ENCODE measurements at places on chromosomes 7 and 10.

- DNase-seq, result no peak
Observed at GRCh38 chr10:12262278-12262981, 66.4 kb downstream of the CDC123 start.

DNA sequence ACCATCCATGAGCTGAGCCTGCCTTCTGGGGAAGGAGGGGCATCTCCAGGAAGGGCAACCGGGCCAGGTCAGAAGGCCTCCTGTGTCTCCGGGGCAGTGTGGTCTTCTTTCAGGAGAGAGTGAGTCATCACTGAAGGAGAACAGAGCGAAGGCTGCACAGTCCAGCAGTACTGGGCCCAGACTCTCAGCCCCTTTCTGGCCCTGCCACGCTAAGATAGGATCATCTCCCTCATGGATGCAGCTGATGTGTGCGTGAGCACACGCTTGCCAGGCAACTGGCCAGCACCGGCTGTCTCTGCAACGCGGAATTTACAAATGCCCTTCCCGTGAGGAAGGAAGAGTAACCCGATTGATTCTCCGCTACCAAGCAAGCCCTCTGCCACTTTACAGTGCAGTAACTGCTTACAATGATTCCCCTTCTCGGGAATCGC is 328.2 kb downstream of the TNS3 start:
- no peak for DNase-seq

DNA sequence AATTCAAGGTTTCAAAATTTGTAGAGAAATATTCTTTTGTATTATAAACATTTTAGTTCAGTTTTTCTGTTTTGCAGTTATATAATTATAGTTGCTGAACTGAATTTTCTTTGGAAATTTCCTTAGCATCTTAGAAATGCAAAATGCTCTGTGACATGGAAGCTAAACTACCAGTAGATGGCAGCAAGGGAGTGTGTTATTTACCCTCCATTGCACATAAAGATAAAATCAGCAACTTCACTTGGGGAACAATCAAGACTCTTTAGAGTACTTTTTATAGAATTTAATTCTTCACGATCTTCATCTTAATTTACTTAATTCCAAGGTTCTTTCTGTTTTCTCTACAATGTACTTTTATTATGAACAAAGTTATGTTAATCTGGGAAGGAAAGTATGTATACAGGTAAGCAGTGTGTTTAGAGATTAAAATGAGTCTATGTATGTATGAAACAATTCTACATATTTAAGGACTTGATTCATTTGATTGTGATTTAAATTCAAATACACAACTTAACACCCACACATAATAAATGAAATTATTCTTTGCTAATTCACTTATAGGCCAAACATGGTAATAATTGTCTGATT is 404.2 kb downstream of the THSD7A start:
- no peak for DNase-seq

DNA sequence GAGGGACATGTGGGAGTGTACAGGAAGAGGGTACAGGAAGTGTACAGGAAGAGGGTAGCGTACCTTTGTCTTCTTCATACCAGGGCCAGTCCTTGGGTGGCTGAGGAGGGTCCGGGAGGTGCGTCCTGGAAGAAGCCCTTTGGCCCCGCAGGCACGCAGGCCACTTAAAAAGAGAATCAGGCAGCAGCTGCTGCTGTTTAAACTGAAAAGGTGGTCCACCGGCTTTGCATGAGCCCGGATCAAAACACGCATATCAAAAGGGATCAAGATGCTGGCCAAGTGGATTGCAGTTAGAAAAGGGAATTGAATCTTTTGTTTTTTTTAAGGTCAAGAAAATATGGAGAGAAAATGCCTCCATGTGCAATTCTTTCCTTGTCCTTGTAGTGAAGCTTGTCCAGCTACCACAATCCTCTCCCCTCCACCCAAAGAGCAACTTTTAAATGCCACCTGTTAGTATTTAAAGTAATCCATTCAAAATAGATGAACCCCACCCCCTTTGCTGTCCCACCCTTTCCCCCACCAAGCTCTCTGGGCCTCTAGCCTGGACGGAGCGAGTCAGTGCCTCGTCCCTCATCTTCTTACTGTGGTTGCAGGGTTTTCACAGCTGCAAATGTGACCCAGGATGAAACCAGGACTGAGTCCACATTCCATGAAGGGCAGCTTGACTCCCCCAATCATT is 142.8 kb downstream of the GLCCI1 start:
- DNase-seq, result no peak

DNA sequence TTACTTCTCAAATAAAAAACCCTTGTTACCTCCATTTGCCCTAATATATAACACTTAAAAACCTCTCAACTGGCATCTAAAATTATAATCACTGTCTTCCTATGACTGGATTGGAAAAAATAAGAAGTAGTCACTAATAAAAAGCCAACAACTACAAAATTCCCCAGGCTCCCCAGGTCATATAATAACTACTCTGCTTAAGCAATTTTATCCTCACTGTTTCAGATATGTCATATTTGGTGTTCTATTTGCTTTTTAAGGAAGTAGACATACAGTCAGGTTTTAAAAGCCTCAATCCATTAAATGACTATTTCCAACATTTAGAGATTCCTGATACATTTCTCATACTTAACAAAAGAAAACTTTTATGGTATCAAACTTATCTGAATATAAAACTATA is 2.4 kb downstream of the H2AZ2 start:
- no peak for DNase-seq
